ENCODE measurements at places on chromosomes 1 and 21.
A peak's percentile ranks its signal among the peaks of the same experiment; 100 is the strongest.

DNA sequence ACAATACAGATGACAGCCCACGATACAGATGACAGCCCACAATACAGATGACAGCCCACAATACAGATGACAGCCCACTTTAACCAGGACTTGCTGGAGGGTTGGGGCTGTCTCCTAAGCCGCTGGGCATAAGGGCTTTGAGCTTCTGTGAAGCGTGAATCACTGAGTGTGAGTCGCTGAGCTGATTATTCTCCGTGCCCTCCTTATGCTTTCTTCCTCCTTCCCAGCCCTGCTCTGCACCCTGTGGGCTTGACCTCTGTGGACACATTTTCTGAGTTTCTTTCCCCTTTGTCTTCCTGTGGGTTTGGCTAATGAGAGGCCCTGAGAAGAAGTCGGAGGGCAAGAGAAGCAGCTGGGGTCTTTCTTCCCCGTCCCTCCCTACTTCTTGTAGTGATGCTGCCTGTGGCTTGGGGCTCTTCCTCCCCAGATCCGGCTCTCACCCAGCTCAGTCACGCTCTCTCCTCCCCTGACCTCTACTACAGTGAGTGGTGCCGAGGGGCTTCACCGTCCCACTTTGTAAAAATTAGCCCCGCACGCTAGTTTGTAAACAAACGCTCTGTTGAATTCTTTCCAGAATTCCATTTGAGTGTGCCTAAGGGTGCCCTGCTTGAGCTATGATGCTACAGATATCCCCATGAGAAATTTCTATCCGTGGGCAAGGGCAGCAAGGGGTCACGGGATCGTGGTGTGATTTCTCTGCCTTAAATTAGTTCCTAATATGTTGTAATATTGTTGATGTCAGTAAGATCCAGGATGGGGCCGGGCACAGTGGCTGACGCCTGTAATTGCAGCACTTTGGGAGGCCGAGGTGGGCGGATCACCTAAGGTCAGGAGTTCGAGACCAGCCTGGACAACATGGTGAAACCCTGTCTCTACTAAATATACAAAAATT lies 46.4 kb upstream of the SOD1 start:
- H3K27ac ChIP-seq = no peak overlapping the region
- H3K4me1 ChIP-seq = peaks cover 5% of the 10 kb centered on the region
- H3K4me3 ChIP-seq = no peak overlapping the region
- ATAC-seq = peak; percentile 27

- H3K4me1 ChIP-seq = no peaks in the 10 kb centered on the region
- no peak for ATAC-seq
- no peak overlapping the region for H3K4me3 ChIP-seq
- no peak overlapping the region for H3K27ac ChIP-seq
- H3K27me3 ChIP-seq = peaks cover 31% of the 10 kb centered on the region
- no peaks in the 10 kb centered on the region for H3K36me3 ChIP-seq
These were observed 101.7 kb downstream of the KIF26B start for GRCh38 chr1:245256528-245256927.

DNA sequence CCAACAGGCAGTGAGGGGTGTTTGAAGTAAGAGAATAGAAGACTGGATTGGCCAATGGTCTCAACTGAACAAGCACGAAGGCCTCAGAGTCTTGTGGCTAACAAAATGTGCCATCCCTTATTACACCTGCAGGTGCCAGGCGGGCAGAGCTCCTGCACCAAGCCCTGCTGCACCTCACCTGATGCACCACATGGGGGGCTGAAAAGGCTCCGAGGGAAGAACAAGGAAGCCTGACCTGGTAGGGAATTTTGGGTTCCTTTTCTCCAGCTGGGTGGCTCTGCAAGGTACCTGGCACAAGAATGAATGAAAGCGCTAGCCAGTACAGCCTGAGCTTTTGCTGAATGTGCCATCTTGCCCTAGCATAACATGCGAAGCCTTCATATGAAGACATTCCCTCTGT lies 9.7 kb downstream of the HSD3B1 start:
- ATAC-seq = no peak
- no peaks in the 10 kb centered on the region for H3K27me3 ChIP-seq
- H3K4me1 ChIP-seq = no peaks in the 10 kb centered on the region
- no peak overlapping the region for H3K27ac ChIP-seq
- no peaks in the 10 kb centered on the region for H3K36me3 ChIP-seq

DNA sequence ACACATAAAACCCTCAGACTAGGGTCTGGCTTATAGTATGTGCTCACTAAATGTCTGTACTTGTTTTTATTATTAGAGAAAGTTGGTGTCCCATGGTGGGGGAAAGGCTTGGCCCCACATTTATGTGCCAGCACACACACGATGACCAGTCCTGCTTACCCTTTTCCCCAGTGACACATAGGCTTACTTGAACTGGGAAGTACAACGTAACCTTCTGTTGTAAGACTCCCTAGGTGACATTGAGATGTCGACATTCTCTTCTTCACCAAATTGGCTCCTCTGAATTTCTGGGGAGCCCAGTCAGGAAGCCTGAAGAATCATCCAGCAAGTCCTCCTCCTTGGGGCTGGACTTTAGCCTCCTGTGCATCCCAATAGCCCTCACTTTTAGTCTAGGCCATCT lies 1.7 kb upstream of the MECR start:
- peaks cover 31% of the 10 kb centered on the region for H3K4me1 ChIP-seq
- H3K36me3 ChIP-seq = no peaks in the 10 kb centered on the region
- peaks cover 29% of the 10 kb centered on the region for H3K27me3 ChIP-seq
- no peak overlapping the region for H3K4me3 ChIP-seq
- no peak overlapping the region for H3K27ac ChIP-seq

- no peaks in the 10 kb centered on the region for H3K4me1 ChIP-seq
- peaks cover 40% of the 10 kb centered on the region for H3K27me3 ChIP-seq
- H3K4me3 ChIP-seq = no peak overlapping the region
- no peaks in the 10 kb centered on the region for H3K36me3 ChIP-seq
- no peak for ATAC-seq
These were observed 451.7 kb downstream of the CAMTA1 start for GRCh38 chr1:7236844-7237515.

DNA sequence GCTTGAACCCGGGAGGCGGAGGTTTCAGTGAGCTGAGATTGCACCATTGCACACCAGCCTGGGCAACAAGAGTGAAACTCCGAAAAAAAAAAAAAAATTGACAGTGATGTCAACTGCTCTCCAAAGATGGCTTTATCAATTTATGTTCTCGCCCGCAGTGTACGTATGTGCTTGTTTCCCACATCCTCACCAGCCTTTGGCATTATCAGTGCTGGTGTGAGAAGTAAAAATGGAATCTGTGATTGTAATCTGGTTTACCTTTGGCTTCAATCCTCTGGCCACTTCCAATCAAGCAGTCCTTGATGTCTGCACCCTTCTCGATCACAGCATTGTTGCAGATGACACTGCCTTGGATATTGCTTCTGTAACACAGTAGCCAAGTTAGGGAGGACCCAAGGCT lies 14.4 kb upstream of the PTCH2 start:
- no peak for ATAC-seq
- H3K36me3 ChIP-seq = peaks cover 53% of the 10 kb centered on the region
- no peaks in the 10 kb centered on the region for H3K27me3 ChIP-seq
- no peak overlapping the region for H3K4me3 ChIP-seq

DNA sequence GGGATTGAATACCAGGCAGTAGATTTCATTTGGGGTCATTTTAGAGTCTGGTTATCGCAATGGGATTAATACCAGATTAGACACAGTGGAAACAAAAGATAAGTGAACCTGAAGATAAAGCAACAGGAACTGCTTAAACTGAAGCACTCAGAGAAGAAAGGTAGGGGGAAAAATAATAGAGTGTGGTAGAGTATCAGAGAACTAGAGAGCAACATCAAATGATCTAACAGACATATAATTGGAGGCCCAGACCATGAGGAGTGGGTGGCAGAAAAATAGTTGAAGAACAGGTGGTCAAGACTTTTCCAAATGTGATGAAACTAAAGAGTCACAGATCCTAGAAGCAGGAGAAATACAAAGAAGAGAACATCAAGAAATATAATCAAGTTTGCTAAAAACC lies 484.3 kb downstream of the CAMTA1 start:
- peaks cover 35% of the 10 kb centered on the region for H3K27me3 ChIP-seq
- H3K4me1 ChIP-seq = no peaks in the 10 kb centered on the region
- no peak overlapping the region for H3K4me3 ChIP-seq
- ATAC-seq = no peak
- peaks cover 7% of the 10 kb centered on the region for H3K36me3 ChIP-seq

DNA sequence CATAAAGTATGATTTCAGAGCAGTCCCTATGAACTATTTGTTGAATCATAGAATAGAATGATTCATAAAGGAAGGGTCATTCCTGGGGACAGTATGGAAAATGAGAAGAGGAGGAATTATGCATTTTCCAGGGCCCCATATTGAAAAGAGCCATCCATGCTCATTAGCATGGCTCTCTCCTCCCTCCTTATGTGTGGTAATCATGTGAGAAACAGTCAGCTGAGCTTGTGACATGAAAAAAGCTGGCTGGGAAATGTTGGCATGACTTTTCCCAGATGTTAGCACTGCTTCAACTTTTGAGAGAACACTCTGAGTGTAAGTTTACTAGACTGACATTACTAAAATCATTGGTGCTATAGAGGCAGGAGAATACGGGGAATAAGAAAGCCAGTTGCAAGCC lies 16.1 kb downstream of the TRIM67 start:
- ATAC-seq = no peak
- no peak overlapping the region for H3K27ac ChIP-seq
- H3K36me3 ChIP-seq = no peaks in the 10 kb centered on the region
- no peaks in the 10 kb centered on the region for H3K4me1 ChIP-seq
- H3K27me3 ChIP-seq = peaks cover 81% of the 10 kb centered on the region

GRCh38 chr1:8155528-8156186 lies 129.5 kb upstream of the ERRFI1 start:
- H3K27me3 ChIP-seq = peaks cover 50% of the 10 kb centered on the region
- H3K36me3 ChIP-seq = no peaks in the 10 kb centered on the region
- no peak overlapping the region for H3K27ac ChIP-seq
- no peak for ATAC-seq
- peaks cover 6% of the 10 kb centered on the region for H3K4me1 ChIP-seq

GRCh38 chr1:198520524-198521254 lies 19.8 kb downstream of the ATP6V1G3 start:
- H3K27ac ChIP-seq = peak overlapping the region; percentile 79
- ATAC-seq = peak; percentile 82
- H3K4me1 ChIP-seq = peaks cover 46% of the 10 kb centered on the region
- H3K36me3 ChIP-seq = no peaks in the 10 kb centered on the region
- no peaks in the 10 kb centered on the region for H3K27me3 ChIP-seq

- H3K27me3 ChIP-seq = peaks cover 9% of the 10 kb centered on the region
- H3K4me3 ChIP-seq = no peak overlapping the region
- no peak overlapping the region for H3K27ac ChIP-seq
- no peaks in the 10 kb centered on the region for H3K36me3 ChIP-seq
These were observed 58.0 kb downstream of the LEPR start for GRCh38 chr1:65478379-65479026.

GRCh38 chr1:91011726-91012125 lies 10.1 kb downstream of the ZNF644 start:
- peaks cover 81% of the 10 kb centered on the region for H3K4me1 ChIP-seq
- H3K36me3 ChIP-seq = peaks cover 36% of the 10 kb centered on the region
- no peaks in the 10 kb centered on the region for H3K27me3 ChIP-seq

- no peak for ATAC-seq
- no peaks in the 10 kb centered on the region for H3K36me3 ChIP-seq
- H3K27ac ChIP-seq = no peak overlapping the region
- peaks cover 40% of the 10 kb centered on the region for H3K27me3 ChIP-seq
These were observed 22.8 kb upstream of the CRNN start for GRCh38 chr1:152436593-152437496.

- ATAC-seq = no peak
- no peak overlapping the region for H3K4me3 ChIP-seq
- H3K36me3 ChIP-seq = peaks cover 36% of the 10 kb centered on the region
- H3K4me1 ChIP-seq = no peaks in the 10 kb centered on the region
- no peak overlapping the region for H3K27ac ChIP-seq
These were observed 241.6 kb downstream of the SMYD3 start for GRCh38 chr1:246265481-246265880.

DNA sequence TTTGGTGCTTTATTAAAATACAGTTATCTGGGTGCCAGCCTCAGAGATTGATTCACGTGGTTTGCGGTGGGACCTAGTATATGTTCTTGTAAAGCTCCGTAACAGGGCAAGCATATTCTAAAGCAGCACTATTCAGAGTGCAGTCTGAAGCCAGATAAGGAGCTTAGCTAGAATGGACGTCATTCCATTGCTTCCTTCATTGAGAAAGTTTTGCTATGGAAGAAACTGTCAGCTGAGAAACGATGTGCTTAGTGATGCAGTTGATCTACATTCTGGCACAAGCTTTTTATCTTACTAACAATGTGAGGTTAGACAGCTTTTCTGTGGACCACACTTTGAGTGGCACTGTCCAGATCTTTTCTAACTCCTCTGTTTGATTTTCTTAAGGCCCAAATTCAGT lies 26.2 kb downstream of the SLC44A3 start:
- no peak for ATAC-seq
- H3K27me3 ChIP-seq = peaks cover 44% of the 10 kb centered on the region
- no peaks in the 10 kb centered on the region for H3K4me1 ChIP-seq
- no peaks in the 10 kb centered on the region for H3K36me3 ChIP-seq
- no peak overlapping the region for H3K27ac ChIP-seq

DNA sequence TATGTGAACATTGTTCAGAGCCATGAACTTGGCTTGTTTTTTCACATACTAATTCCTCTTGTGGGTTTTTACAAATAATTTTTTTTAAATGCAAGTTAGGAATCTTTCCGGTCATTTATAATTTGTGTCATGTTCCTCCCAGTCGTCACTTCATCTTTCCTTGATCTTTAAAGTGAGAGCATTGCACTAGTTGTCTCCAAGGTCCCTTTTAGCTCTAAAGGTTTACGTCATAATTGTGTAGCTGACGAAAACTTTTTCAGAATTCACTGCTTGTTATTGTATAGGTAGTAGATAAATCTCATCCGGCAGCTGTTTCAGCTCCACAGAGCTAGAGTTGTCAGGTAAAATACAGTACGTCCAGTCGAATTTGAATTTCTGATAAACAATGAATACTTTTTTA lies 33.6 kb downstream of the SOAT1 start:
- no peak overlapping the region for H3K27ac ChIP-seq
- no peaks in the 10 kb centered on the region for H3K27me3 ChIP-seq
- H3K4me3 ChIP-seq = no peak overlapping the region
- no peak for ATAC-seq

- H3K4me1 ChIP-seq = peaks cover 22% of the 10 kb centered on the region
- H3K27me3 ChIP-seq = no peaks in the 10 kb centered on the region
- H3K27ac ChIP-seq = no peak overlapping the region
- no peak overlapping the region for H3K4me3 ChIP-seq
These were observed 2.1 kb downstream of the S100A16 start for GRCh38 chr1:153610811-153611301.

GRCh38 chr1:94012708-94013366 lies 103.6 kb upstream of the GCLM start:
- peaks cover 50% of the 10 kb centered on the region for H3K27me3 ChIP-seq
- H3K4me1 ChIP-seq = no peaks in the 10 kb centered on the region
- H3K4me3 ChIP-seq = no peak overlapping the region
- no peaks in the 10 kb centered on the region for H3K36me3 ChIP-seq
- ATAC-seq = no peak
- no peak overlapping the region for H3K27ac ChIP-seq

DNA sequence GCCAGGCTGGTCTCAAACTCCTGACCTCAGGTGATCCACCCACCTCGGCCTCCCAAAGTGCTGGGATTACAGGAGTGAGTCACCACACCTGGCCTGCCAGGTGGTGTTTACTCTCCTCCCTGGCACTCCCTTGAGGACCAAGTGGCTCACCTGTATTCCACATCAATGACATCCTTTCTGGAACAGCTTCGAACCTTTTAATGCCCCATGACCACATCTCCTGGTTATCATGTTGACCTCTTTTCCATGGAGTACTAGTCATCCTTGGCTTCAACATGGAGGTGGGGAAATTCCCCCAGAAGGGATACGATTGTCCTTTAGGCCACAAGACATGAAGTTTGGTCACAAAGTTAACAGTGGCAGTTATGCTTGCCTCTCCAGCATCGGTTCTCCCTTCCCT lies 66.9 kb downstream of the CDC7 start:
- no peaks in the 10 kb centered on the region for H3K27me3 ChIP-seq
- no peaks in the 10 kb centered on the region for H3K36me3 ChIP-seq
- no peak for ATAC-seq
- no peak overlapping the region for H3K4me3 ChIP-seq
